Hippocampal formation (tissue), 2 donors: ENCODE measurements at places on chromosomes 2 and 18.
A peak's percentile ranks its signal among the peaks of the same experiment; 100 is the strongest.

DNA sequence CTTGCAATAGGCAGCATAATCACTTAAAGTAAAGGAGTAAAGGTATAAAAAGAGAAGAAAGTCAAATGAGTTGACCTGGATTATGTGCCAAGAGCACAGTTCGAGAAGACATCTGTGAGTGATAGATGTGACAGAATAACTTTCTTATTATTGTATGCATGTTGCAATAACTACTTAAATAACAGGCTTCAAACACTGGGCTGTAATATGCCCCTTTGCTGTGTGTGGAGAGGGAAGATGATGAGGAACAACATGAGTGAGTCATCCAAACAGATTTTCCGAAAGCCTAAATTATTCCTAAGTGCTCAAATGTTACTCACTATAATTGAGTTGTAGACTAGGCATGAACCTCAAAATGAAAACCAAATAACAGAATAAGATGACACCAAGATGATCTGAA is 328.1 kb downstream of the EXOC6B start:
- DNase-seq, result no peak

DNA sequence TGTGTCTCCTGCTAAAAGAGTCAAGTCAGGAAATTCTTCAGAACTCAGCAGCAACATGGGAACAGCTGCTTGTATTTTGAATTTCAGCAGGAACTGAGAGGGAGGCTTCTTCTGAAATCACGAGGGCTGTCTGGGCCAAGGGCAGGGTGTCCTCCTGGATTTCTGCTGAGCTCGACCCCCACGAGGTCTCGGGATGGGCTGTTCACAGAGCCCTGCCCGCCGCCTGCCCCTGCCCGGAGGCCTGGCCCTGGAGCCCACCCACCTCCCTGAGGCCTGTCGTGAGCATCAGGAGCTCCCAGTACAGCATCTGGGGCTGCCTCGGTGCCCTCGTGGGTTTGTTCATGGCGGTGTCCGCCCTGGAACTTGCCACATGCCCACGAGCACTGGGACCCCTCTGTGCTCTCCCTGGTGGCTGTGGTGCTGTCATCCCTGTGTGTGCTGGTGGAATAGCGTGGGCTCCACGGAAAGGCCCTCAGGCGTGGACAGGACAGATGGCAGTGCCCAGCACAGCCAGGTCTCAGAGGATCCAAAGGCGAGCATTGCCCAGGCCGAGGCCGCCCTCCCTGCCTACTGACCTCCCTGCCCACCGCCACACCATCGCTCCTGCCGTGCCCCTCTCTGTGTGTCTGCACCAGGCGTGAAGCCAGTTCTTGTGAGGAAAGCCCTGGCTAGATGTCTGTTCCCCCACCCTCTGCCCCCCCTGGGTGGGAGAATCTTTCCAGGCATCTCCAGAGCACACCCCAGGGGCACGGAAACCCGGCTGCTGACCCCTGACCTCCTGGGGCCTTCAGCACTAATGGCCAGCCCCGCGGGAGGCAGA is 25.9 kb downstream of the RAMP1 start:
- no peak for DNase-seq

- DNase-seq, result no peak
Measured at GRCh38 chr2:10448576-10449485, 704 bp upstream of the ODC1 start.

DNA sequence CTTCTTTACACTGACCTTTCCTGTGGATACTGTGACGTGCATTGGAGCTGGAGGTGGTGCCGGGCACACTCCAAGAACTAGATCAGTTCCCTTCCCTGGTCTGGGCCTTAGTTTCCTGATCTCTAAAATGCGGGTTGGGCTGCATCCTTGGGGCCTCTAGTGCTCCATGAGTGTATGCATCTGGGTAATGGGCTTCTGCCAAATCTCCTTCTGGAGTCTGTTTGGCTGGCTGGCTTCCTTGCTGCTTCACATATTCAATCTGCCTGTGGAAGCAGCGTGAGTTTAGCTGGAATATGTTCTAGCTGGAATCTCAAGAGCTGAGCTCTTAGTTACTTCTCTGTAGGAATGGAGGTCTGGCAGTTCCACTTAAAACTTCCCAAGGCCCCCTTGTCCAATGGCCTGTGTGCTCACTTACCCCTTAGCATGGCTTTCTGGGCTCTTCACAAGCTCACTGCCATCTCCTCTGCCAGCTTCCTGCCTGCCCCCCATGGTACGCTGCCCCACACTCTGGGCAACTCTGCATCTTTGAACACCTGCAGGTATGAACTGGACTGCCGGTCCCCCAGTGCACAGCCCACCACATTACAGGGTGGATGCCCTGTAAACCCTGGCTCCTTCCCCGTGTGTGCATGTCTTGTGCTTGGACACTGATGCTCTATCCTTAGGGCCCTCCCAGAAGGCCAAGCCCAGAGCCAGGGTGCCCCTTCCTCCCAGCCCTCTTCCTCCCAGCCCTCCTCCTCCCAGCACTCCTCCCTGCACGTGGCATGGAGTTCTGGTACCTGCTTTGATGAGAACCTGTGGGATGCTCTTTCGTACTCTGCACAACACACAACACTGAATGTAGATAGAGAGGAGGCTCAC is 103.6 kb upstream of the SMAD2 start:
- no peak for DNase-seq

DNA sequence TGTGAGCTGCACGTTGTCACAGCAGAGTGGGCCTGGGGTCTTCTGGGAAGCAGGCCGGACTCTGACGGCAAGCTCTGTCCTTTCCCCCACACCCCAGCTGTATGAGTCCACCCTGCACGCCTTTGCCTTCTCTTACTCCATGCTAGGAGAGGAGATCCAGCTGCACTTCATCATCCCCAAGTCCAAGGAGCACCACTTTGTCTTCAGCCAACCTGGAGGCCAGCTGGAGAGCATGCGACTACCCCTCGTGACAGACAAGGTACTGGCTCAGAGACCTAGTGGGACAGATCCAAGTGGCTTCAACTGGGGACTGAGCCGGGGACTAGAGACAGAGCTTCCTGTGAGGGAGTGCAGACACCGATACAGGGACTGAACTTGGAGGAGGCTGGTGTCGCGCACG is 40.1 kb downstream of the NTSR2 start:
- DNase-seq, result no peak

- no peak for DNase-seq
Measured at GRCh38 chr2:213848631-213849030, 562.2 kb upstream of the VWC2L start.

- DNase-seq, result no peak
Measured at GRCh38 chr18:9944805-9945204, 31.0 kb downstream of the VAPA start.

GRCh38 chr2:173999272-173999671 is 34.1 kb upstream of the SP3 start:
- DNase-seq, result peak; percentile 24

- DNase-seq, result peak; percentile 26
Measured at GRCh38 chr2:221605751-221606240, 33.7 kb upstream of the EPHA4 start.

DNA sequence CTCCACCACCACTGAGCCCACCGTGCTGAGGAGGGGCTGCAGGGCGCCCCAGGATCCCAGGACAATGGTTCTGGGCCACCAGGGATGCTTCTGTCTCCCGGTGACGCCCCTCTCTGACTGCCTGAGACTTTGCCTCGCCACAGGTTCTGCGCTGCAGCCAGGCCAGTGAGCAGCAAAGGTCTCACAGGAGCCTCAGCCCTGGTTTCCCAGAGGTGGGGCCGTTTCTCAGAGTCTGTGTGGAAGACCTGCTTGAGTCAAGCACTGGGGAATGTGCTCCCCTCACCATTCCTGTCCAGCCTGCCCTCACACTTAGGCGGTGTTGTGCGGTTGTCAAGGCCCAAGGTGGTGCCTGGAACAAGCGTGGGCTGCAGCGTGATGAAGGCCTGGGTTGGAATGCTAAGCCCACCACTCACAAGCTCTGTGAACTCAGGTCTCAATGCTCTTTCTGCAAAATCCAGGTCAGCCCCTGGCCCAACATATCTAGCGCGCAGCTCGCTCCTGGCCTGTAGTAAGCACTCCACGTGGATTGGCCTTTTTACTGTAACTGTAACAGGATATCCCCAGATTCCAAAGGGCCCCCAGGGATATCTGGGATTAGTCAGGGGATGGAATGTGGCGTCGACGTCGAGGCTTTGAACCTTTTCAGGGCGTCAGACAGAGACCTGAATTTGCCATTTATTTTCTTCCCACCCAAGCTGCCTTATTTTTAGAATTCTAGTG is 47.6 kb downstream of the PLB1 start:
- DNase-seq, result no peak

GRCh38 chr2:241312082-241312481 is 3.4 kb downstream of the HDLBP start:
- no peak for DNase-seq

DNA sequence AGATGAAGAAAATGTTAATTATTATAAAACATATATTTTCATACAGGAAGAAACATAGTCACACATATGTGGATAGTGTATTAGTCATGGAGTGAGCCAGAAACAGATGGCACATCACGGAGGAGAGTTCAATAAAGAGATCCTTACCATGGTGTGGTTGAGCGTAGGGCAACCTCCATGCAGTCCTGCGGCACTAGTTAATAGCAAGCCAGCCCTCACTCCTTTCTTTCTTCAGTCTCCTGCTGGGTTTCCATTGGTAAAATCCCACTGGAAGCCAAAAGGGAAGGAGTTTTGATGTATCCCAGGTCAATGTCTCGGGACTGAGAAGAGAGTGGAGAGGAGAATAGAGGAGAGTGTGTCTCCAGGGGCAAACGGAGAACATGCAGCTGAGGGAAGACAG is 328.1 kb downstream of the NR4A2 start:
- DNase-seq, result no peak

DNA sequence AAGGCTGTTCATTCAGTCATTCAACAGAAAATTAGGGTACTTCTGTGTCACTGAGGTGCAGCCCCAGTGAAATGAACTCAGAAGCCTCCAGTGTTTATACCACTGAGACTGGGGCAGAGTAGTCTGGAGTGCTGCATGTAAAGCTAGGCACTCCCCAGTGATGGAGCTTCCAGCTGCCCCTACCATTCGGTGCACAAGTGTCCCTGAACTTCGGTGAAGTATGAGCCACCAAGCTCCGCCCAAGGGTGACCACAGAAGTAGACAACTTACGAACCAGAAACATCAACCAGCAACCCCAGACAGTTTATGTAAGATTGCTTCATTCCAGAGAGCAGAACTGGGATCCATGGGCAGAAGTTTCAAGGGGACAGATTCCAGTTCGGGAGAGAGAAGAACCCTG is 70.6 kb upstream of the FOSL2 start:
- DNase-seq, result no peak
